ENCODE measurements at places on chromosomes 7 and 10.

DNA sequence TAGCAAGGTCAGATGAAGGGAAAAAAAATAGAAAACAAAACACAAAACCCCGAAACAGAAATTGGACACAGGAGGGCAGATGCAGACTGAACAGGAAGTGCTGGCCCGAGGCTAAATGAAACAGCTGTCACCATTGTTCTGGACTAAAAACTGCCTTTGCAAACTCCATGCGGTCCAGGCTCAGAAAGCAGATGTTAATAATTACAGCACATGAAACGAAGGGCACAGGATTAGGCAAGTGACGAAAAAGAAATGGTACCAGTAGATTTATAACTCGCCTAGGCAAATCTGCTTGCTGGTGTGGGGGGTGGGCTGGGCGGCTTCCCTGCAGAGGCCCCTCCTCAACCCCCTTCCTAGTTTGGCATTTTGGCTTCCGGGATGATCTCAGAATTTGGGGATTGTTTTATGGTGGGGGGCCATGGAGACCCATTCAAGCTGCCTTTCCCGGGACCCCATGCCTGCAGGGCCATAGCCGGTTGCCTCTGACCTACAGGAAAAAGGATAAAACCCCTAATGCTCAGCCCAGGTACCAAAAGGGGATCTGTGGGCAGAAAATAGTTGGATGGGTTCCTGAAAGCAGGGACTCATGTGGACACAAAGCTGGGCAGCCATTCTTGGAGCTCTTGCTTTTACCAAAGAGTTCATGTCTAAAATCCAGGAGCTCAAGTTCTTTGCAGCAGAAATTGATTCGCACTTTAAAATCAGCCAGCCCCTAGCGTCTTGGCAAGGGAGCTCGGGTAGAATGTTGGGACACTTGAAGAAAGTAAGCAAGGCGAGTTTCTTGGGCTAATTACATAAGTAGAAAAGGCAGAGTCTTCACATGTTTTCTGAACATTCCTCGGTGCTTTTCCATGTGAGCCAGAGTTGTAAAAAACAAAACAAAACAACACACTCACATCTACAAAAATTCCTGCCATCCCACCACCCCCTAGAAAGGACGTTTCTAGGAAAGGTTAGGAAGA lies 39.0 kb upstream of the EMX2 start:
- DNase-seq, result no peak

DNA sequence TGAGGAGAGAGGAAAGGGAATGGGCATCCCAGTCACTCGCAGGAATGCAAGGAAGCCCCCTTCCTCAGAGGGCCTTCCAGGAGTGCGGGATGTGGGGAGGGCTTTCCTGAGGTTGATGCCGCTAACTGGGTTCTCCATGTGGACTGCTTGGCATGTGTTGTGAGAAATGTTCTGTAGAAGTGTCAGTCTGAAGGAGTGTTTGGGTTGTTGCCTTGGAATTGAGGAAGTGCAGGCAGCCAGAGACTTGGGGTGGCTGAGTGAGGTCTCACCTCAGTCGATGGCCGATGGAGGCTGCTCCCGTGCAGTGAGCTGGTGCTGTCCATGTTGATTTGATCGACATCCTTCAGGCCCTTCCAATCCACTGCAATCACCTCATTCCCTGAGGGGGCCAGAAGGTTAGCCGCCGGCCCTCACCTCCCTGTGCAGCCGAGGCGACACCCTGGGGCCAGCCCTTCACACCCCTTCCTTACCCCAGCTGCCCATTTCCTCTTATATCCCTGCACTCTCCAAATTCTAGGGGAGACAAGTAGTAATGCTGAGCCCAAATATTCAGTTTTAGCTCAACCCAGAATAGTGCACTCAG lies 2.7 kb downstream of the FAM131B start:
- no peak for DNase-seq

DNA sequence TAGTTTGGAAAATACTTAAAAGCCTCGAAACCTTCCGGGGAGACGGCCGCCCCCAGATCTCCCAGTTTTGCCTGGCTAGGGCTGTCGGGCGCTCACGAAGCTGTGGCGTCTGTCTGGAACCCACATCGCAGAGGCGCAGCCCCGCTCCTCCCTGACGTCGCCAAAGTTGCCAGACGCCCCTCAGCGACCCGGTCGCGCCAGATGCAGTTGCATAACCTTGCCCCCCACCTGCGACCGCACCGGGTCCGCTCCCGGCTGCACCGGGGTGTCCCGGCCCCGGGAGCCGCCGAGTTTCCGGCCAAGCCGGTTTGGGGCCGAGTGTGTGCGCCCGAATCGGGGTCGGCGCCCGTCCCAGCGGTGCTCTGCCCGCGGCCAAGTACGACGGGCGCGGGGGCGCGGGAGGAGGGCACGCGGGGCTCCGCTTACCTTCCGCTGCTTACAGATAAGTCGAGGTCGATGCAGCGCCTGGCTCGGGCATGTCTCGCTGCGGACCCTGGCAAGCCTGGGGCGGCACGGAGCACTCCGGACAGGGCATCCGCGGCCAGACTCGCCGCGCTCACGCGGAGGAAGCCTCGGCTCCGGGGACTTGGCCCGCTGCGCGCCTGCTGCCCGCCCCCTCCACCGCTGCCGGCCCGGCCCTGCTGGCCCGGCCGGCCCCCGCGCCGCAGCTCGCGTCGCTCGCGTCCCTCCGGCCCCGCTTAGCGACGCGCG lies 665 bp downstream of the INSYN2A start:
- DNase-seq, result no peak

- DNase-seq, result no peak
These were observed 213.9 kb upstream of the PPP2R2D start for GRCh38 chr10:131686781-131687420.

DNA sequence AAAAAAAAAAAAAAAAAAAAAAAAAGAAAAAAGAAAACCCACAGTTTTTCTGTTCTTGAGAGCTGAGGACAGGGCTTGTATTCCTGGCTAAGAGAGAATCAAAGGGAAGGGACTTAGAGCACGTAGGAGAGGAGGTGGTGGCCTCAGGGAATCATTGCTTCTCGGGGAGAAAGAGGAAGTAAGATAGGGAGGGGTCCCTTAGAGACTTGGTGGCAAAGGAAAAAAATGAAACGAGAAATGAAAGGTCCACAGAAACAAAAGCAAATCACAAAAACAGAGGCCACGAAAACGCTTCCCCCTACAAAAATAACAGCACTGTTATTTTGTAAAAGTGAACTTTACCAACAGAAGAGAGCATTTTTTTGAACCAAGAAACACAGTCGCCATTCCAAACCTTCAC lies 323.1 kb upstream of the GALNT17 start:
- no peak for DNase-seq

- no peak for DNase-seq
These were observed 50.0 kb upstream of the PTN start for GRCh38 chr7:137393570-137393969.

GRCh38 chr10:123548770-123549169 lies 117.4 kb upstream of the GPR26 start:
- DNase-seq, result no peak

DNA sequence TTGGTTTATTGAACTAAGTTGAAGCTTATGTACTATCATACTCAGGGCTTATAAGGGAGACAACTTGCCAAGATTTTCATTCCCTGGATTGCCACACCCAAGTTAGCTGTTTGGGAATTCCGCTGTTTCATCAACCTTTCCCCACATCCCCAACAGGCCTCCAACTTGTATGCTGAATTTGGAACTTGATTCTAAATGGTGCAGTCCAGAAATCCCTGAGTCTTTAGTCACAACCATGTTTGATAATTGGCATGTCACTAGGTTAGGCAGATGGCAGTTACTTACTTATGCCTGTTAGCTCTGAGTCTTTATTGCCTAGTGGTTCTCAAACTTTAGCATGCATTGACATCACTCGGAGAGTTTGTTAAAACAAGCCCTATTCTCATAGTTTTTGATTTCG lies 135.4 kb upstream of the PRPS1L1 start:
- no peak for DNase-seq

- no peak for DNase-seq
These were observed 3.6 kb downstream of the LRRC17 start for GRCh38 chr7:102916426-102916825.

DNA sequence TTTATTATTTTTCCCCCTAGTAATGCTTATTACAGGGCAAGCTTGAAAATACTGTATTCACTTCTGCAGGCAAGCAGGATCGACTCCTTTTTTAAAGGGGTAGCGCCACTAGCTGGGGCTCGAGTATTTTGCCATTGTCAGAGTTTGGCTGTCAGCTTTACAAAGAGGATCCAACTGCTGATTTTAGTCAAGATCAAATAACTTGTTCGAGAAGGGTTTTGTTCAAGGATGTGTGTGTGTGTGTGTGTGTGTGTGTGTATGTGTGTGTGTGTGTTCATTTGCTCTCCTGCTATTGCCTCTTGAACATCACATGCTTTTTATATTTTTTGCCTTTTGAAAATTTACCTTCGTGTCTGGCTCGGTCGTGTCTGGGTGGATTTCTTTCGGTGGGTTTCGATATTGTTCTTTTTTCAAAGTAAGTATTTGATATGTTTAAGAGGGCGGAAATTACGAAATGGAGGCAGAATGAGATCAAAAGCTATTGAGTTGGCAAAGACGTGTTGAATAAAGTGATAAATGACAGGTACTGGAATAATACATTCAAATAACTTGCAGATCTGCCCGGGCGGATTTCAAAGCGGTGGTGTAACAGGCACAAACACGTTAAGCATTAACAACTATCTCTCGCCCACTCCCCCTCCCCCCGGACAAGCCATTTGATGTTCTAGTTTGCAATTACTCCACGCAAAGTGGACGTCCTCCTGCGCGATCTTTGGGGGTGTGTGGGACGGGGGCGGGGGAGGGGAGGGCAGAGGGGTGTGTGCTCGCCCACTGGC lies 1.1 kb downstream of the ARID5B start:
- DNase-seq, result no peak

DNA sequence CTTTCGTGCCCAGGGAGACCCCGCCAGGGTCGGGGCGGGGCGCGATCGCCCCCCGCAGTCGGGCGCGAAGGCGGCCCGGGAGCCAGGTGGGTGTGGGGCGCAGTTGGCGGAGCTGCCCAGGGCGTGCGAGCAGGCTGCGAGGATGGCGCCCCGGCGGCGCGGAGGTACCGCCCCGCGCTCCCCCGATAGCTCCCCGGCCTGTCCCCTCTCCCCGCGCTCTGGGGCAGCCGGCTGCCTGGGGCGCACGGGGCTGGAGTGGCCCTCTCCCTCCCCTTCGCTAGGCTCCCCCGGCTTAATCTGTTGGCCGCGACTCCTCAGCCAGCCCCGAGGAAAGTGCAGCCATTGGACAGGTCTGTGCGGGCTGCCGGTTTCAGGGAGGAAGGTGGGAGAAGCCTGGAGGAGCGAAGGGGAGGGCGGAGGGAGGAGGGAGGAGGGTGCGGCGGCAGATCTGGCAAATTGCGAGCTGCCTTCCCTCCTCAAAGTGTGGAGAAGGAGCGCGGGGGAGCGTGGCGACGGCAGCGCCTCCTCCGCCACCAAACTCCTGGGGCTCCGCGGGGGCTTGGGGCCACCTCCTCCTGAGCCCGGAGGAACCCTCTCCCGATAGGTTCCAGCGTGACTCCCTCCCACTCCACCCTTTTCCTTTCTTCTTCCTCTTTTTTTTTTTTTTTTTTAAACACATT lies 361 bp upstream of the PLXDC2 start:
- no peak for DNase-seq

DNA sequence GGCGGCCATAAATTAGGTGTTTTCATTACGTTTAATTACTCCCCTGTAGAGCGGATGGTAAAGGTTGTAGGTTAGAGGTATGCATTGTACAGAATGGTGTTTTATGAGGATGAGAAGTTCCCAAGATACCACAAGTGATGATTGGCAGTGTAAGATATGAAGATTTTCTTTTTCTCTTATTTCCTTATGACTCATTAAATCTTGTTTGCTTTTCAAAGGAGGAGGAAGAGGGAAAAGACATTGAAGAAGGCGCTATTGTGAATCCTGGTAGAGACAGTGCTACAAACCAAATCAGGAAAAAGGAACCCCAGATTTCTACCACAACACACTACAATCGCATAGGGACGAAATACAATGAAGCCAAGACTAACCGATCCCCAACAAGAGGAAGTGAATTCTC lies 133.9 kb downstream of the AASS start:
- no peak for DNase-seq

DNA sequence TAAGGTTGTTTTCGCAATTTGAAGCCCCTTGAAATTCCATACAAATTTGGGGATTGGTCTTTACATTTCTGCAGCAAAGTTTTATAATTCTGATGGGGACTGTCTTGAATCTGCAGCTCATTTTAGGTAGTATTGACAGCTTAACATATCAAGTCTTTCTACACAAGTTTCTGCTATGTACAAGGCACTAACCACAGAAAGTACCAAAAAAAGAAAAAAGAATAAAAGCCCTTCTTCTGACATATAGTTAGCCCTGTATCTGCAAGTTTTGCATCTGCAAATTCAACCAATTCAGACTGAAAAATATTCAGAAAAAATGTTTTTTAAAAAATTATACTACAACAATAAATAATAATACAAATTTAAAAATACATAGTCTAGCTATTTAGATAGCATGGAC lies 15.3 kb downstream of the POT1 start:
- no peak for DNase-seq

GRCh38 chr10:96767611-96768010 lies 47.3 kb upstream of the PIK3AP1 start:
- DNase-seq, result no peak

DNA sequence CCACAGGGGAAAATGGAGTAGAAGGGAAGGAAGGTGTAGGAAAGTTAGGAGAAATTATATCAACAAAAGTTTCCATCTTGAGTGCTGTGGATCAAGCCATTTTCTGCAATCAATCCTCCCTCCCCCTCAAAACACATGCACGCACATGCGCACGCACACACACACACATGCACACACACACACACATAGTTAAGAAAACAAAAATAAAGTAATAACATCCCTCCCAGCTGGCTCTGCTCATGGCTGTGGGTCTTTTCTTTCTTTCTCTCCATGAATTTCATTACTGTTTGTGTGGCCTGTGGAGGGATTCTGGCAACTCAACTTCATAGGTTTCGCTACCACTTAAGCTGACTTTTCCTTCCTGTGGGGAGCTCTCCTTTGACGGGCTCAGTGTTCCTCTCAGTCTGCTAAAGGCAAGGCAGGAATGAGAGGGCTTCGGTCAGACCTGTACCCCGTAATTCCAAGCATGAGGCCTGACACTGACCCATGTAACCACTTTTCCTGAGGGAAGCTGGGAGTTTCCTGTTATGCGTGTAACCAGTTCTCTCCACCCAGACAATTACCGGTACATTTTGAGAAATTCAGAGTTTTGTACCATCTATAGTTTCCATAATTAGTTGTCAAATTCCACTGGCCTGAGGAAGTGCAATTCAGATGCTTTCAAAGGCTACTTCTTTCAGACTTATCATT lies 79.8 kb downstream of the ZNF92 start:
- no peak for DNase-seq

DNA sequence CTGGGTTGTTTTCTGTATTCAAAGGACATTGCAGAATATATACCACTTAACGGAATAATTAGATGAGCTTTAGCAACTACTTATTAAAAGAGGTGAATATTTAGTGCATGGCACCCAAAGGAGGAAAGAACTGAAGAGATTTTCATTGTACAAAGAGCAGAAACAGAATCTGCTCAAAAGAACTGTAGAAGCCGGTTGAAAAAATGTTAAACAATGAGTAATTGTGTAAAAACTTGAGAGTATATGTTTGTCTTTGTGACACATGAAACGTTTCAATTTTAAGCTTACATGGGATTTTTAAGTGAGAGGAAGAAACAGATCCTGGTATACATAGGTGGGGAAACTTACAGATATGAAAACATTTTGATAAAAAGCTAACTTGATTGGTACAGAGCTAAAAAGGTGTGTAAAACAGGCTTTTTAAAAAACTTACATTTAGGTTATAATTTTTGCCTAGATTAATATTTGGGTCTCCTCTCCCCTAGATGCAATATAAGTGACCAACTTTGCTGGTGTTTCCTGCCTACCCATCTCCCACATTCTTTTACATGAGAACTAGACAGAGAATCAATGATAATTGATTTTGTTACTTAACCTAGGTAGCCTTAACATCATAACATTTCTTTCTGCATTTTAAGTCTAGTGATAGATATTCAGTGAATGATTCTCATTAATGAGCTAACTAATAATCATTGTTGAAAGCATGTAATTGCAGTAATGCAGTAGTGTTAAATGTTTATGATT lies 6.8 kb downstream of the ARL5B start:
- DNase-seq, result no peak

Data from HuH-7.5 (cell line).